NCI-H2171 treated with DMSO at 0.1 percent for 48 hours (cell line): ENCODE measurements at places on chromosomes 1 and 21.
A peak's percentile ranks its signal among the peaks of the same experiment; 100 is the strongest.

DNA sequence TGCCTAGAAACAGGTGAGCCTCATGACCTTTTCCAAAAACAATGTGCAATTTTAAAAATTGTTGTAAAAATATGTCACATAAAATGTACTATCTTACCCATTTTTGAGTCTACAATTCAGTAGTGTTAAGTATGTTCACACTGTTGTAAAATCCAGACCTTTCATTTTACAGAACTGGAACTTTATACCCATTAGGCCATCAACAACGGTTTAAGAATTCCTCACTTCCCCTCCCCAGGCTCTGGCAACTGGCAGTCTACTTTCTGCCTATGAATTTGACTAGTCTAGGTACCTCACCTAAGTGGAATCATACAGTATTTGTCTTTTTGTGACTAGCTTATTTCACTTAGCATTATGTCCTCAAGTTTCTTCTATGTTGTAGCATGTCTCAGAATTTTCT lies 8.6 kb downstream of the CTSE start:
- no peak for DNase-seq

DNA sequence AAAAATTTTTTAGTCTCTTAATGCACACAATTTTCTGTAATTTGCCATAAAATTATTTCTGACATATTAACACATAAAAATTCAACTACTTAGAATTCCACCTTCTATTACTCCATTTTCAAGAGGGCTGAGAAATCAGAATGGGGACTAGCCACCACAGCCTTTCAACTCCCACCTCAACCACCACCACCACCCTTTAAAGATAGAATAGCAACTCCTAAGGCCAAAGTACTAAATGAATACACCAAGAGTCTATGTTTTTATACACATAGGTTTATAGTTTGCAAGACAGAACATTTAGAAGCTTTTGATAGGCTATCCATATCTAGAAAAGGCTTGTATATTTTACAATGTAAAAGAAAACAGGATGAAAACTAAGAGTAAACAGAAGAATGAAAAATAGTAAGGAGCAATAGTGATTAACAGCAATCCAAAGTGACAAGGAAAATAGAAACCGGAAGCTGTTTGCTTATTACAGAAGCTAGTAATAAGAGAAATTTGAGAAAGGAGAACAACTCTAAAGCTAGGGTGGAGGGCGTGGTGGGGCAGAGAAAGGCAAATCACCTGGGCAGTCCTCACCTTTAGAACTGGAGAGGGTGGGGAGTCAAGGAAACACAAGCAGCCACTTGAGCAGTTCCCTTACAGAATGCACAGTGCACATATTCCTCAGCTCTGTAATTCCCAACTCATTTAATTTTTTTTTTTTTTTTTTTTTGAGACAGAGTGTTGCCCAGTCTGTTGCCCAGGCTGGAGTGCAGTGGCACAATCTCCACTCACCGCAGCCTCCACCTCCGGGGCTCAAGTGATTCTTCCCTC lies 27.7 kb downstream of the EPS15 start:
- no peak for DNase-seq

GRCh38 chr21:14737922-14738321 lies 191.8 kb upstream of the SAMSN1 start:
- DNase-seq, result peak; percentile 16

DNA sequence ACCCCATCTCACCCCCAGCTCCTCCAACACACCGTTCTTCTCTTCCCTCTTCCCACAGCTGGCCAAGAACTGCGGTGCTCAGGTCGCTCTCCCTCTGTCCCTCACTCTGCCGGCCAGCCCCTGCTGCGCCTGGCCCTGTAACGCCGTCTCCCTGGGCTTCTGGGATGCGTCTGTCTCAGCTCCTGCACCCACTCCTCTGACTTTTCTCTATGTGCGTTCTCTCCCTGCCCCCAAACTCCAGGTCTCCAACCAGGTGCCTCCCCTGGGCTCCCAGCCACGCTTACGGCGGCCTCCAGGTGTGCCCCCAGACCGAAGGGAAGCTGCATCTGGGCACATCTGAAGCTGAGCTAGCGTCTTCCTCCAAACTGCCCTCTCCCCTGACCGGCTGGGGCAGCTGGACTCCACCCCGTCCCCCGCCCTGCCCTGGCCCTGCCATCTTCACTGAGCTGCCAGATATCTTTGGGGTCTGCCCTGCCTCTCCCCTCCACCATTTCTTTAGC lies 2.6 kb downstream of the KRTAP10-12 start:
- no peak for DNase-seq
